ENCODE measurements at places on chromosomes 13 and 19. TPM values are rescaled to one million over a fixed set of nuclear protein-coding genes. Genes with fewer than 3 reads are reported as not detected.

Gene FCHO1
- 2.1 TPM for total RNA-seq

Gene CEACAM5
- not detected for total RNA-seq

Gene CRX
- not detected for total RNA-seq

Gene GRIK5
- total RNA-seq: 0.76 TPM

Gene SLC8A2
- not detected for total RNA-seq

Gene ACP7
- 0.03 TPM for total RNA-seq

Gene CD209
- total RNA-seq: not detected

Gene CPB2
- total RNA-seq: not detected

Gene PRTN3
- 0.14 TPM for total RNA-seq

Gene PRODH2
- total RNA-seq: not detected
